ENCODE measurements at places on chromosomes 4 and X.

- no peak for DNase-seq
Observed at GRCh38 chrX:31836479-31836878, 764.6 kb upstream of the FTHL17 start.

DNA sequence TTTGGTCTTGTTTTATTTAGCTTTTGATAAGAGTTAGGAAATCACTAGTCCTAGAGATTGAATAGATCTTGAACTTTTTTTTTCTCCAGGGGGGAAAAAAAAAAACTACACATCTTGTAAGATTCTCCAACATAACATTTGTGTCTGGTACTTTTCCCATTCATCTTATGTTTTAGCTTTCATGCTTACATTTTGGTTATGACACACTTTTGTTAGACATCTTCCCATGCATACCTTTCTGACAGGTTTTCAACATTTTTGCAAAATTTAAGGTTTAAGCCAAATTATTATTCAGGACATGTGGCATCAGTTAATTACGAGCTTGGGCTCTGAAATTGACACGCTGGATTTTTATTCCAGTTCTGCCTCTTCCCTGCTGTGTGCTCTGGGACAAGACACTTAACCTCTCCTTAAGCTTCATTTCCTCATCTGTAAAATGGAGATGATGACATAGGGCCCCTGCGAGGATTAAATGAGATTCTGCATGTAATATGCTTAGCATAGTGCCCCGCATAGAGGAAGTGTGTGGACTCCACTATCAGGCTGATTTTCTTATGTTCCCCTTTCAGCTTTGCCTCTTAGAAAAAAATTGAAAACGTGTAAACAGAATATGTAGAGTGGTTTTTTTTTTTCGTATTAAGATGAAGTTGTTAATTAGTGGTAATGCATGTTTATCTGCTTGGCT is 5.3 kb downstream of the KIT start:
- no peak for DNase-seq

- DNase-seq: no peak
Observed at GRCh38 chr4:23878246-23878891, 11.5 kb downstream of the PPARGC1A start.

DNA sequence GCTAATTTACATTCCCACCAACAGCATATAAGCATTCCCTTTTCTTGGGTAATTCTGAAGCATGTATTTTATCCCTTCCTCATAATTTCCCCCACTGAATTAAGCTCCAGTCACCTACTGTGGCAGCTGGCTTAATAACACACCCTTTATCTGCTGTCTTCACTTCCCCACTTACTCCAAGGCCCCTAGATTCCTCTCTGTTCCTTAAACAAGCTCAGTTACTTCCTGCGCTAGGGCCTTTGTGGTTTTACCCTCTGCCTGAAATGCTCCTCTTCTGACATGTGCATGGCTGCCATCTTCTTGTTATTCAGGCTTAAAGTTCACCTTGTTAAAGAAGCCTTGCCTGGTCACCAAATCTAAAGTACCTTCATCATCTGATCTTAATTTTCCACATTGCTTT is 47.2 kb upstream of the RPS6KA3 start:
- DNase-seq: no peak

DNA sequence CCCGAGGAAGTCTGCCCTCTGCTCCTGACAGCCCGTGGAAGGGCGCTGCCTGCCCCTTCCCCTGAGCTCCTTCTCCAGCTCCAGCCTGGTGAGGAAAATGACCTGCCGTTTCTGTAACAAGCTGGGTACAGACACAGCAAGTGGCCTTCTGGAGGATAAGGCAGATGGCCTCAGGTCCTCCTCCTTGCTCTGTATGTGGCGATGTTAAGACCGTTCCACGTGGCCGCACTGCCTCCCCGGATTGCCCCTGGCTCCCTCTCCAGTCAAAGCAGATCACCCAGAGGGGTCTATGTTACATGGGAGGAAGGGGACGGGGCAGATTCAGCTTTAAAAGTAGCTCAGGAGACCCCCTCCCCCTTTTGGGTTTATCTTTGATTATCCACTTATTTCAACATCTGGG is 80.3 kb upstream of the GATB start:
- DNase-seq: no peak

DNA sequence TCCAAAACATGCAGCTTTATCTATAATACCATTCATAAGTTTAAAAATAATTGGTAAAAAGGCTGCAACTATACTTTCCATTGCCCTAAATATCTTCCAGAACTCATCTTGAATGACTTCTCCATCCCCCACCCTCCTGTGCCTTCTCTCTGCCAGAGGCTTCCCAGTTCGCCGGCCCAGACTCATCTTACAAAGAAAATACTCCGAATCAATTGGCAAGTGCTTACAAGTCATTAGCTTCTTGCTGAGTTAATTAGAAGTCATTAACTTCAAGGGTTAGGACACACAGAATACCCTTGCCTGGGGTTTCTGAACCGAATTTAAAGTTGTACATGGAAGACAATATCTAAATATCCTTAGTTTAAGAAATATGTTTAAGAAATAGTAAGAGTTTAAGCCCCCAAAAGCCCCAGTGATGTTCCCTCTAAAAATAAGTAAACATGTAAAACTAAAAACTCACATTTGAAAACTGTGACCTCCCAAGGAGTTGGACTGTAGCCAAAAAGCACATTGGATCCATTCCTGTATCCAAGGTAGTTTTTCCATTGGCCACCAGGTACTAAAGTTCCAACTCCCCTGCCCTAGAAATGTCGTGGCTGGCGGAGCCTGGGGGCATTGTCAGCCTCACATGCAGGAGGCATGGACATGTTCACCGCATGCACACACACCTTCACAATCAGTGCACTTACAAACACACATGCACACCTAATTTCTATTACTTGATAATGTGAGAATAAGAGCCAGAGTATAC is 535.2 kb upstream of the FAT1 start:
- no peak for DNase-seq

DNA sequence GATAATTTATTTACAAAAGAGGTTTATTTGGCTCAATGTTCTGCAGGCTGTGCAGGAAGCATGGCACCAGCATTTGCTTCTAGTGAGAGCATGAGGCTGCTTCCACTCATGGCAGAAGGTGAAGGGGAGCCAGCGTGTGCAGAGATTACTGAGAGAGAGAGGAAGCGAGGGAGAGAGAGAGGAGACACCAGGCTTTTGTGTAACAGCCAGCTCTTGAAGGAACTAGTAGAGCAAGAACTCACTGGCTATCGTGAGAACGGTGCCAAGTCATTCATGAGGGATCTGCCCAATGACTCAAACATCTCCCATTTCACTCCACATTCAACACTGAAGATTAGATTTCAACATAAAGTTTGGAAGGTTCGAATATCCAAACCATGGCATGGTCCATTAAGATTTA is 12.7 kb downstream of the GUCY1A1 start:
- DNase-seq: no peak

- DNase-seq: no peak
Observed at GRCh38 chr4:30716681-30717207, 3.4 kb upstream of the PCDH7 start.

DNA sequence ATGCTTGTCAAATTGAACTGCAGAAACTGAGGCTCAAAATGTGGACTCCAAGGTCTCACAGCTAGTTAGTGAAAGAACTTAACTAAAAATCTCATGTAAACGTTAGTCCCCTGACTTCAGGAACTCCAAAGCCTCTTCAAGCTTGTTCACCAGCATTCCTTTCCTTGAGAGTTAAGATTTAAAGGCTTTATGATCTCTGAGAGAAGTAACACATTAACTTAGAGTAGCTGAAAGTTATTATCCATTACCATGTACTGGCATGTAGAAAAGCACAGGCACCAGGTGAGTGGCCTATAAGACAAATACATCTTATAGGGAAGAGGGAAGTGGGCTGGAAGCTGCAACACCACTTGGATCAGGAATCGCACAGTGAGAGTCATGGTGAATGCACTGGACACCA is 15.3 kb downstream of the PARM1 start:
- DNase-seq: no peak

GRCh38 chrX:81201071-81201470 is 642 bp downstream of the HMGN5 start:
- no peak for DNase-seq

DNA sequence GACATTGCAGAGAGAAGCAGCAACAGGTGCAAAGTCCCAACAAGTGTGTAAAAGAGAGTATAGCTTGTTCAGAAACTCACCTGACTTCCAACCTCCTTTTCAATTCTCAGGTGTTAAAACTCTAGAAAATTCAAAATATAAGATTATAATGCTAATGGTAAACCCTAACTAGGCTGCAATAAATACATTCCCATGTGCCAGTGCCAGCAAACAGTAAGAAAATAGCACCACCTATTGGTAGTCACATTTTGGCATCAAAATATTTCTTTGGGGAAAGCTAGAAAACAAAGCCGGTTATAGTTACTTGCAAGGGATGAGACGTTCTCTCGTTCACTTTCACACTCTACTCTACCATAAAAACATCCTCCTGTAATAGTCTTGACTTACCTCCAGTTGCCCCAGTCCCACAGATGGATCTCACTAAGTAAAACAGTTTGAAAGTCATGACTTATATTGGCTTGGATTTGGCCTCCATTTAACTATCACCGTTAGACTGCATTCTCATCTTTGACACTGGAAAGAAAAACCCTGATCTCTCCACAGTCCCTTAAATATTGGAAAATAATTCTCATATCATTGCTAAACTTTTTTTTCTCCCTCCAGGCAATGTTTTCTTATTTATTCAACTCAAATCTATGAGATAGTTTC is 9.6 kb downstream of the BMP3 start:
- DNase-seq: peak; percentile 20

DNA sequence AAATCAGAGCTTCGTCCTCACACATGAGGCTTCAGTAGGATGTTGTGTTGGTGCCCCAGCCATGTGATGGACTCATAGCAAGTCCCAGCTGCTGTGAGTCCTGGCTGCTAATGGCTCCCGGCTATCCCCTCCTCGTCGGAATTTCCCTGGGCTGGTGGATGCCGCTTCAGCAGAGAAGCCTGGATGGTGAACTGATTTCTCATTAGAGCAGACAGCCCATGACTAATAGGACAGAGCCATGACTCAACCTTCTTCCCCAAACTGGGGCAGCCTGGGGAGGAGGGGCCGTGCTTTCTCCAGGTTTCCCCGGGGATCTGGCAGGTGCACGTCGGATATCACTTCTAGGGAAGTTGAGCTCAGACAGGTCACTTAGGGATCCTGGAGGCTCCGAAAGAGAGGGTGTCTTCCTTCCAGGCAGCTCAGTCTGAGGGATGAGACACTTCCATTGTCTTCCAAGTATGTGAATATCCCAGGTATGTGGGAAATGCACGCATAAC is 112.7 kb downstream of the ASMT start:
- DNase-seq: no peak

DNA sequence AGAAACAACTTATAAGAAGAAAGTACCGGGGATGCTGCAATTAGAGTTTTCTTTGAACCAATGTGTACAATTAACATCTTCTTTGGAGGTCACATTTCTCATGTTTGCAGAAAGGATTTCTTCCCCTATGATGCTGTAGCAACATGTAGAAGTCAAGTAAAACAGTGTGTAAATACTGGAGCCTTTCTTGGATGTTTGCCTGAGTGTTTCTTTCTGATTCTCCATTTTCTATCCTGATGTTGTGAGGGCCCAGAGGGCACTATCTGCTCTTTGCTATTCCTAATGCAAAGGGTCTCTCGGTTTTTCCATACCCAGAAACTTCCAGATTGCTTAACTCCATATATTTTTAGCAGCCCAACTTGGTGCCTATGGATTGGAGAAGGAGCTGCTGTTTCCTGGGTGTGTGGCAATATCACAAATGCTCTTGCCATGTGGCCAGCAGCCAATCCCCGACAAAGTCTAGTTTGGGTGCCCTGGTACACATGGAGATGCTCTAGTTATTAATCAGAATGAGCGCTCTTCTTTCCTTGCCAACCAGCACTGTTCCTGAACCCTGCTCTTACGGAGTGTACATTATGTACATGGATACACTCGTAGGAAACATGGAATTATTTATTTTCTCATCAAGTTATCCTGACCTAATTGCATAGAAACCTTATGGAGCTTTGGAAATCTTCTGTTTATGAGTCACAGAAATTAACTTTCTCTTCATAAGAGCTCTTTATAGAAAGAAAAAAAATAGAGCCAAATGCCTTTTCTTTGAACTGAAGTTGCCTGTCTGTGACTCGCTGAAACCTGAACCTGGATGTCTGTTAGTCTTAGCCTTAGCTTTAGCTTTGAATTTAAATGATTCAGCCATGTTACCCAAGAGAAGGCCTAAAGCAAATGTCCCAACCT is 67.0 kb upstream of the GPC4 start:
- DNase-seq: no peak

DNA sequence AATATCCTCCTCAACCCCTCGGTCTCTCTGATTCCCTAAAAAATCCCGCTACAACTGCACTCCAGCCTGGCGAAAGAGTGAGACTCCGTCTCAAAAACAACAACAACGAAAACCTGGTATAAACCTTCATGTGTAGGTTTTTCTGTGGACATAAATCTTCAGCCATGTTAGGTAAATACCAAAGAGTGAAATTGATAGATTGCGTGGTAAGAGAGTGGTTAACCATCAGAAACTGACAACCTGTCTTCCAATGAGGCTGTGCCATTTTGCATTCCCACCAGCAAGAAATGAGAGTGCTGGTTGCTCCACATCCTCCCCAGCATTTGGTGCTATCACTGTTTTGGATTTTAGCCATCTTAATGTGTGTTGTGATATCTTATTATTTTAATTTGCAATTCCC is 10.9 kb downstream of the TBC1D19 start:
- DNase-seq: no peak

GRCh38 chr4:78155616-78156105 is 98.5 kb downstream of the FRAS1 start:
- DNase-seq: no peak

DNA sequence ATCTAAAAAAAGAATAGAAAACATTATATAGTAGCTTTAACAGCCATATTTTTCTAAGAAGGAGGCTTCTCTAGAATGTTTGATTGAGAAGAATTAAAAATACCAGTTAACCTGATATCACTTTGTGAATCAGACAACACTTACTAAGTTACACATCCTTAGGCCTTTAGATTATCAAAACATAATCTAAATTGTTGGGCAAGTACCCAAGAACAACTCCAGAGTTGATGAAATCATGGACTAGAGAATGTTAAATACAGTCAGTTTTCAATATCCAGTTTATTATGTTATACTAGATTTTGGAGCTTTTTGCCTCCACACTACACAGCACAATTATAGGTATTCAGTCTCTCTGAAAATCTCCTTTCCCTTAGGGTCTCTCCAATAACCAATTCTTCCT is 39.6 kb downstream of the ARL13A start:
- DNase-seq: no peak

- DNase-seq: no peak
Observed at GRCh38 chr4:20983763-20984575, 283.7 kb downstream of the PACRGL start.

- no peak for DNase-seq
Observed at GRCh38 chr4:566035-566434, 10.1 kb downstream of the TMEM271 start.

DNA sequence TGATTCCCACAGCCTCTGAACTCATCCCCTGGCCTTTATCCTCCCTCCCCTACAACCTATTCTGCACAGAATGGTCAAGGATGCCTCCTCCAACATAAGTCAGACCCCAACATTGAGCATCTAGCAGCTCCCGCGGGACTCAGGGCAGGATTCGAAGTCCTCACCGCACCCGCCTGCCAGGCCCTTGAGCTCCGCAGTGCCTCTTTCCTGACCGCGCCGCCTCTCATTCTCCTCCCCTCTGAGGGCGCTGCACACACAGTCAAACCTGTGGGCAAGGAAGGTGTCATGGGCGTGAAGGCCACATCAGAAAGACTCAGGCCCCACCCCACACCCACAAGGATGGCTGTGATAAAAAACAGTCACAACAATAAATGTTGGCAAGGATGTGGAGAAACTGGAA is 84.1 kb downstream of the CPZ start:
- DNase-seq: no peak
